Caudate nucleus (tissue), 63 donors: ENCODE measurements at places on chromosomes 16 and 17.

GRCh38 chr16:24526701-24527495 is 12.5 kb upstream of the RBBP6 start:
- no peak for DNase-seq

- no peak for DNase-seq
Observed at GRCh38 chr17:44314031-44314430, 5.6 kb downstream of the RUNDC3A start.

DNA sequence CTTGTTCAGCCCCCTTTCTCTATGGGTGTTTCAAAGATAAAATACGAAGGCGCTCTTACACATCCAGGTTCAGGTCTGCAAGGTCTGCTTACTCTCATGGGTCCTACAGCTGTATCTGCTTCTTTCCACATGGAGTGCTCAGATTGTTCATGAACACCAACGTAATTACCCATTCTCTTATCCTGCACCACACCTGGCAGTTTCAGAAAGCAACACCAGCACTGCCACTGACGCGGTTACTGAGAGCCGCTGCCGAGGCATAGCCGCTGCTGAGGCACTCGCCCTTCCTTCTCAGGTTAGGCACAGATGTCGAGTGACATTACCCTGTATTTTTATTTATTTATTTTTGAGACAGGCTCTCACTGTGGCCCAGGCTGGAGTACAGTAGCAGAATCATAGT is 147.1 kb downstream of the RPTOR start:
- no peak for DNase-seq

DNA sequence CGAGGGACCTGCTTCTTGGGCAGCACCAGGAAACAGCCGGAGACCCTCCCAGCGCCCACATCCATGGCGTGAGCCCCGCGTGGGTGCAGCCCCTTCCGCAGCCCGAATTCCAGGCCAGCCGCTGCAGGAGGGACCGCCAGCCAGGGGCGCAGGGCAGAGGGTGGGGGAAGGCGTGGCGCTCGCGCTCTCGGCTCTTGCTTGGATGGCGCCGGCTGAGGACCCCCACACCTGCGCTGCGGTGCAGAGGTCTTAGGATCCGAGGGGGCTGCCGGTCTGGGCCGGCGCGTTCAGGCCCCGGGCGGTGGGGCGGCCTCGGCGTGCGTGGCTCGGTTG is 28.8 kb downstream of the ACTG1 start:
- DNase-seq, result no peak

DNA sequence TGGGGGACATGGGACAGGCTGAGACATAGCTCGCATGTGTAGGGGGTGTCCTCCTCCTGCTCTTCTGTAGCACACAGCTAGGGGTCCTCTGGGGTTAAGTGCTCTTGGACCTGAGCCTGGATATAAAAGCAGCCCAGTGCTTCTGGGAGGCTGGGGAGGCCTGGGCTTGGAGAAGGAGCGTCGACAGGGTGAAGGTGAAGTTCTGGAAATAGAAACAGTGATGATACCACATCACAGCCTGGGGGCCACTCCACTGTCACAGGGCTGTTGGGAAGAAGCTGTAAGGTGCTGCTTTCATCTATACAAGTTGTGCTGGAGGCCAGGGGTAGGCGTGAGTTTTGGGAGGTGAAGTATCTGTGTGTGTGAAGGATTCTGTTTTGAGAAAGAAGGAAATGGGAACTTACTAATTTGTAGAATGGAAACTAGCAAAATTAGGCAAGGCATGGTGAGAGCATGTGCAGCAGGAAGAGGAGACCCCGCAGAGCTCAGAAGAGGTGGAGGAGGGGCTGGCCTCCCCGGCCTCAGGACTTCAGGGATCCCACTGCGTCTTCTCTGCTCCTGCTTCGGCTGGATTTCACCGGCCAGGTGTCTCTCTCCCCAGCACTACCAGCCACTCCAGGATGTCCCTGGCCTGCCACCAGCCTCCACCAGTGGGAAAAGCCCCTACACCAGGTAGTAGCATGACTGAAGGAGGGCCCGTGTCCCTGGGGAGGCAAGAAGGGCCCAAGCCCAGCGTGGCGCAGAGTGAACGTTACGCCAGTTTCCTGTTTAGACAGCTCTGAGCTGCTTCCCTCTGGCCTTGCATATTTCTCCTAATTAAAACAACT is 19.4 kb downstream of the PLCG2 start:
- DNase-seq, result no peak

GRCh38 chr16:73553941-73554660 is 506.2 kb upstream of the ZFHX3 start:
- DNase-seq, result no peak

DNA sequence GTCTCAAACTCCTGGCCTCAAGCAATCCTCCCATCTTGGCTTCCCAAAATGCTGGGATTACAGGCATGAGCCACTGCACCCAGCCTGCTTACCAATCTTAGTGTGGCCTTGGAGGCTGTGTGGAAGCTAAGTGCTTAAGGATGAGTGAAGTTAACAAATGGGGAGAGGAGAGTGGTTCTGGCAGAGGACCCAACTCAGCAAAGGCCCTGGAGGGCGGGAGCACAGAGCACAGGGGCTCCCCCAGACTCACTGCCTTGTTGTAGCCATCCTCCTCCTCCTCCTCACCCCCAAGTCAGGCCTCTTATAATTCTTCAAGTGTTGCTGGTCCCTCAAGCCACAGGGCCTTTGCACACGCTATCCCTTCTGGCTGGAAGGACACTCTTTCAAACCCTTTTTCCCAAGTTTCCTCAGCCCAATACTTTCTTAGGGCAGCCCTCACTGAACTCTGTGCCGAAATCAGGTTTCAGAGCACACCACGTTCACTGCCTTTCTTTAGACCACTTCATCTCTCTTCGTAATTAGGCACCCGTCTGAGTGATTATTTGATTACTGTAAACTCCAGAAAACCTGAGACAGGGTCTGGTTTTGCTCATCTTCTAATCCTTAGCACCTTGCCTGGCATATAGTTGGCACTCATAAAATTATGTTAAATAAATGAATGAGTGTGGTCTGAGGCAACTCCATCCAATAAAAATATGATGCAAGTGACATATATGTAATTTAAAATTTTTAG is 23.4 kb downstream of the NGFR start:
- no peak for DNase-seq

GRCh38 chr17:29140631-29141513 is 39.3 kb downstream of the MYO18A start:
- DNase-seq, result no peak

DNA sequence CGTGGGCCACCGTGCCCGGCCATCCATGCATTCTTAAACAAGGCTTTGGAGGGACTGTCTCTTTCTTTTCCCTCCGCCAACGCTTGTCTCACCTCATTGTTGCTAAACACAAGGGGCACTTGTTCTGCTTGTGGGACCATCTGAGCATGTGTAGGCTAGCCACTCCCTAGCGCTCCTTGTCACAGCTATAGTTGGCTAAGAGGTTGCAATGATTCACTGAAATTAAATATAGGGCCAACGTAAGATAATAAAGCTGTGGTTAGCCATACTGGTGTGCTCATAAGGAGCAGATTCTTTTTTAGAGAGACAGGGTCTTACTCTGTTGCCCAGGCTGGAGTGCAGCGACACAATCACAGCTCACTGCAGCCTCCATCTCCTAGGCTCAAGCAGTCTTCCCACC is 41.2 kb downstream of the KIAA0513 start:
- no peak for DNase-seq

DNA sequence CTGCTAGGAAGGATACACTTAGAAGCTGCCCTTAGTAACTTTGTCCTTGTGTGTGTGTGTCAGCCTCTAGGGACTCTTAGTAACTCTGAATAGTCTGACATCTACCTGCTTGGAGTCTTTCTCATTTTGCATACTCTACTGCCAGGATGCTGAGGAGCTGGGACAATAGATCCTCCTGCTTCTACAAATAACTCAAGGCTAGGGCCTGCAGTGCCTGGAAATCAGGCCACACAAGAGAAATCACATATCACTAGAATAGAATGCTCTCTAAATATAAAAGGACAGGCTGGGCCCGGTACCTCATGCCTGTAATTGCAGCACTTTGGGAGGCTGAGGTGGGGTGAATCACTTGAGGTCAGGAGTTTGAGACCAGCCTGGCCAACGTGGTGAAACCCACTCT is 38.5 kb upstream of the SLC25A19 start:
- no peak for DNase-seq

- DNase-seq, result no peak
Observed at GRCh38 chr17:66192378-66192687, 400 bp upstream of the CEP112 start.

DNA sequence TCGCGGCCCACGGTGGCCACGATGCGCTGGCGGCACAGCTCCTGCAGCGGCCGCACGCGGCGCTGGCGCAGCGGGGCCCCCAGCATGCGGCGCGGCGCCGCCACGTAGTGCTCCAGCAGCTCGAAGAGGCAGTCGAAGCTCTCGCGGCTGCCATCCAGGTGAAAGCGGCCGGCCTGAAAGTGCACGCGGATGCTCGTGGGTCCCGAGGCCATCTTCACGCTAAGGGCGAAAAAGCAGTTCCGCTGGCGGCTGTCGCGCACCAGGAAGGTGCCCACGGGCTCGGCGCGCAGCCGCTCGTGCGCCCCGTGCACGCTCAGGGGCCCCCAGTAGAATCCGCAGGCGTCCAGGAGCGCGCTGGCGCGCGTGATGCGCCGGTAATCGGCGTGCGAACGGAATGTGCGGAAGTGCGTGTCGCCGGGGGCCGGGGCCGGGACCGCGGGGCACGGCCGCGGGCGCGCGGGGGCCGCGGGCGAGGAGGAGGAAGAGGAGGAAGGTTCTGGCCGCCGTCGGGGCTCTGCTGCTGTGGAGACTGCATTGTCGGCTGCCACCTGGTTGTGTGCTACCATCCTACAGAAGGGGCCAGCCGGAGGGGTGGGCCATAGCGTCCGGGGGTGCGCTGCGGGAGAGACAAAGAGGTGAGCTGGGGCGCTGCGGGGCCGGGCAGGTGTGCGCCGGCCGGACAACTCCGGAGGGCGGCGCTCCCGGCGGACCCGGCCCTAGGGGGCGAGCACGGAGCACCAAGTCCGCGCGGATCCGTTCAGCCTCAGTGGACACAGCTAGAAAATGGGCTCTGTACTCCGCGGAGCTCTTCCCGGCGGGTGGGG is 879 bp downstream of the SOCS1 start:
- DNase-seq, result no peak

DNA sequence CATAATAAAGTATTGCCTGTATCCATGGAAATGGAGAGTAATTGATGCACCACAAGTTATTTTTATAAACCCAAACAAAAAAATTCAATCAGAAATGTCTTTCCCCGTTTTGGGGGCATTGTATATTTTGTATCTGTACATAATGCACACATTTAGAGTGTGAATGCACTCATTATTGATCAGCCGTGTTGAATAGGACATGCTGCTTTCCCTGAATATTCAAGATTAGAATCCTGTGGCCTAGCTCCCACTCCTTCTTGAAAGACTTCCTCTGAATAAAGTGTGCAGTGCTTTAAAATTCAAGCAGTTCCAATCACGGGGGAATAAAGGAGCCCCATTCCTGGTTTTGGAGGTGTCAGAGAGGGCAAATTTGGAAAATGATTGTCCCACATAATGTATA is 103.8 kb upstream of the TOX3 start:
- no peak for DNase-seq

DNA sequence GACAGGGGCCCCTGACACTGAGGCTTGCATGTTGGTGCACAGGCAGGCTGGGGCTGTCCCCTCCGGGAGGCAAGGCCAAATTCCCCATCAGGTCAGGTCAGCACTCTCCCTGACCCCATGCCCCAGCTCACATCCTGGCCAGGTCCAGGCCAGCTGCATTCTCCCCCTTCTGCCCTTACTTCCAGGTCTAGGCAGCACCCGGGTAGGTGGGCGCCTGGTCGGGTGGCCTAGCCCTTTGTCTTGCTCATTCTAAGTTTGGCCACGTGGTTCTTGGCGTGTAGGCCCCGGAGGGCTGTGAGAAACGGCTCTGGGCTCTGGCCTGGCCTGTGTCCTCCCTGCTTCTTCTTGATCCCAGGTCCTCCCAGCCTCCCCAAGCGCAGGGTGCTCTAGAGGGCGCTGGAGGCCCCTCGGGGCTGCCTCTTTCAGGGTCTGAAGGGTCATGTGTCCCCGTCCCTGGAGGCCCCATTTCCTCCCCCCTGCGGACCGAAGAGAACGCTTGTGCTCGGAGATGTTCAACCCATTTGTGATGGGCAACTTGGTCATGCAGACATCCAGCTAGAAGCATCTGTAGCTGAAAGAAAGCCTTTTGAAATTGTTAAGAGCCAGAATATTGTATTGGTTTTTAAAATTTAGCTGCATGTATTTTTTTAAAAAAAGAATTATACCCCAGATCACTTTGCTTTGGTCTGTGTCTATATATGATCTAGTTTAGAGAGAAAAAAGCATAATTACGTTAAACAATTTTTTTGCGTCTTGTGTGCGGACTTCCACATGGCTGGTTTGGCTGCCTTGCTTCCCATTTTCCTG is 6.7 kb downstream of the BAHCC1 start:
- peak; percentile 22 for DNase-seq

DNA sequence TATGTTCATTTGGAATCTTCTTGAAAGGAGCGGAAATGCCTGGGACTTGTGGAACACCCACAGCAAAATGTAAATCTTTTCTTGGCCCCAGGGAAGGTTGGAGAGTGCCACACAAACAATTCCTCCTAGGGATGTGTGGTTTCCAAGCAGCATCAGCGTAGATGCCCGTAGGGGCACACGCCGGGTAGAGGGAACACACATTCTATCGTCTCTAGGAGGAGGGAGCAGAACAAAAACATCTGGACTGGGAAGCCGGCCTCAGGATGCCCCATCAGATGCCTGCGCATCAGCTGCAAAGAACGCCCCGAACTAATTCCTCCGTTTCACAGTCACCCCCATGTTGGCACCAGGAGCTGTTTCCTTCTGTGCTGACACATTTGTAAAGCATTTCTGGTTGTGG is 357.9 kb upstream of the ZFHX3 start:
- no peak for DNase-seq

DNA sequence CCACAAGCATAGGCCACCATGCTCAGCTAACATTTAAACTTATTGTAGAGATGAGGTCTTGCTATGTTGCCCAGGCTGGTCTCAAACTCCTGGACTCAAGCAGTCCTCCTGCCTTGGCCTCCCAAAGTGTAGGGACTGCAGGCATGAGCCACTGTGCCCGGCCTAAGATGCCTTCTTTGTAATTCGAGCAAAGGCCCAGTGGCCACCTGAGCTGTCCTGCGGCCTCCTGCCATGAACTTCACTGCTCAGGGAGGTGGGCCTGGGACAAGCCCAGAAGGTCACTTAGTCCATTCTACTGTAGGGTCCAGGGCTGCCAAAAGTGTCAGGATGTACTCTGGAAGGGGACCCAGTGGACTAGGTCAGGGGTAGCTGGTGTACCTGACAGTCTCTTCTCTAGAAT is 30.5 kb downstream of the DHX38 start:
- no peak for DNase-seq

DNA sequence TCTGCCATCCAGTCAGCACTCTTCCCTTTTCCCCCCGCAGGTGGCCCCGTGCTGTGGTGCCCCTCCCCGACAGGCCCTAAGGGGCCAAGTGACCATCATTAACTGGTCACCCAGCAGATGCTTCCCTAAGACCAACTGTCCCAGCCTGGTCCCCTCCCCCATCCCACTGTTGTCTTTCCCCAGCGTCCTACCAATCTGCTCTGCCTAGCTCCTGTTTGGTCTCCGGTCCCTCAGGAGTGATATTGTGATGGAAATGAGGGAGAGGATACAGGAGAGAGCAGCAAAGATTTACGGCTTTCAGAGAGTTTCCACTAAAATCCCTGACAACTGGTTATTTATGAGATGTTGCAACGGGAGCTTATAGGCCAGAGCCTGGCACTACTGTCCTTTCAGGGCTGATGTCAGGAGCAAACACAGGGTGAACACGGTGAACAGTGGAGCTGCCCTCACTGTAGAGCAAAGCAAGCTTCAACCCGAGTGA is 1.4 kb upstream of the TTLL6 start:
- DNase-seq, result no peak
